ENCODE measurements at places on chromosomes 2 and 18.

DNA sequence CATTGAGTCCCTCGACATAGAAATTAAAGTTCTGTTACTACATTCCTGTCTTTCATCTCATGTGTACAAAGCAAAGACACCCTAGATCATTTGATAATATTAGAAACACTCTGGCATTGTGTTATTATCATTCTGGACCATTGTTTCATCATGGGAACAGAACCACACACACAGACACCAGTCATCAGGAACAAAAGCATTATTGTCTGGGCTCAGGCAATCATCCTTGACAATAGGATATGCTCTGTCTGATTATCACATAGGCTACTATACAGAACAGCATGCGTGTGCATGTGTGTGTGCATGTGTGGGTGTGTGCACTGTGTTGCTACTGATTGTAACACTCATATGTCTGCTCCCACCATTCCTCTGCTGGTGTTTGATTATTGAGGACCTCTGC is 242.5 kb downstream of the SH3BP4 start:
- no peak for DNase-seq

DNA sequence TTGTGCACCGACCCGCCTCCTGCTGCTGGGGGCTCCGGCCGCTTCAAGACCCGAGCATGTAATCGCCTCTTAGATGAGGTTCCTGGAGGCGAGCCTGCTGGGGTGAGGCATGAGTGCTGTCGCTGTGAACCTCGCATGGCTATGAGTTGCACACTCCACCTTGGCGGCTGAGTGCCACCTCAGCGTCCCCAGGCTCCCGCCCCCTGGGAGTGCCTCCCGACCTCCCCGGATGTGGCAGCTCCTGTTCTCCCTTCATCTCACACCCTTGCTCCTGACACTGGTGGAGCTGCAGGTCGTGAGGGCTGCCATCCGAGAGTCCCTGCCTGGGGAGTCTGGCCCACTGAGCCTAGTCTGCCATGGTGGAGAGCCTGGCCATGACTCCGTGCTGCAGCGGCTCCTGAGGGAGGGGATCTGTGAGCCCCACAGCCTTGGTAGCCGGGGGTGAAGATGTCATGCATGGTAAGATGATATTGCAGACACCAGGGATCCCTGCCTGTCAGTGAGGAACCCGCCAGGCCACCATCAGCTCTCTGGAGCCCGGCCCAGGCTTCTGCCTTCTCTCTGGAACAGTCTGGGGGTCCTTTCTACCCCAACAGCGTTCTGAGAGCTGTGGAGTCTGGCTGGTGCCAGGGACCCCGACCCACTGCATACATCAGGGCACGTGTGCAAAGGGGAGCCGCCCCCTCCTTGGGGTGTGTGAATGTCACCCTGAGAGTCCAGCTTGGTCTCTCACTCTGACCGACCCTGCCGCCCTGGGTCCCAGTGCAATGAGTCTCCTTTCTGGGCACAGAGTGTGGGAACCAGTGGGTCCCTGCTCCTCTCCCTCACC is 61.6 kb upstream of the HS6ST1 start:
- no peak for DNase-seq

DNA sequence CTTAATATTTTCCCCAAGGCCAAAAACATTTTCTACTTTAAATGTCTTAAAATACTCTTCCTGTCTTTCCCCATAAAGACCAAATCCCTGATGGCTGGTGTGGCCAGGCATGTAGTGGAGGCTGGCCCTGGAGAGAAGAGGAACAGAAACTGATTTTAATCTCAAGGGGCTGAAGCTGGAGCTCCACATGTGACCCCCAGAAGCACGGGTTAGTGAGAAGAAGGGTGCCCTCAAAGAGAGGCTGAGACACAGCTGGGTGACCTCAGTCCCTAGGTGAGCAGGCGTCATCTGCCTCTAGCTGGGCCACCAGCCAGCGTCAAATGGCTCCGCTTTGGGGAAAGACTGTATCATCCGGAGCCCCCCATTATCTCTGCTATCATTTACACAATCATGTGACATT is 19.3 kb upstream of the TMEM18 start:
- no peak for DNase-seq

GRCh38 chr2:11865805-11866204 is 119.4 kb downstream of the LPIN1 start:
- DNase-seq: no peak

- DNase-seq: no peak
Measured at GRCh38 chr2:35978218-35978617, 377.4 kb upstream of the CRIM1 start.

GRCh38 chr2:240401308-240401707 is 34.2 kb upstream of the GPC1 start:
- DNase-seq: no peak

DNA sequence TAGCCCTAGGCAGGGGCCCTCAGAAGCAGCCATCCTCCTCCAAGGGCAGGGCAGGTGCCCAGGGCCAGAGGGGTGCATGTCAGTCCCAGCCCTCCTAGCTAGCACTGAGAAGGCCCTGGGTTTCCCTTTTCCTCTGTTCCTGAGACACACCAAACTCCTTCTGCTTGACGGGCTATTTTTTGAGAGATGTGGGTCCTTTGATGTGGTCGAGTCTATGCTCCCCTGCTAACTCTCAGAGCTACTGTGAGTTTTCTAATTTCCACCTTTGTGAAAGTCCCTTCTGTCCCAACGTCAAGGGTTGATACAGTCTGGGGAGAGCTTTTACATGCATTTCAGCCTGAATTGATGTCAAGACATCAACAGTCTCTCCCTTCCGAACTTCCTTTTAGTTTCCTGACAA is 51.4 kb downstream of the TRPM8 start:
- DNase-seq: no peak

GRCh38 chr2:20745924-20746555 is 76.9 kb downstream of the LDAH start:
- DNase-seq: no peak

- no peak for DNase-seq
Measured at GRCh38 chr2:106020032-106020431, 174.1 kb downstream of the UXS1 start.

GRCh38 chr2:195613922-195614321 is 43.1 kb upstream of the SLC39A10 start:
- DNase-seq: no peak

DNA sequence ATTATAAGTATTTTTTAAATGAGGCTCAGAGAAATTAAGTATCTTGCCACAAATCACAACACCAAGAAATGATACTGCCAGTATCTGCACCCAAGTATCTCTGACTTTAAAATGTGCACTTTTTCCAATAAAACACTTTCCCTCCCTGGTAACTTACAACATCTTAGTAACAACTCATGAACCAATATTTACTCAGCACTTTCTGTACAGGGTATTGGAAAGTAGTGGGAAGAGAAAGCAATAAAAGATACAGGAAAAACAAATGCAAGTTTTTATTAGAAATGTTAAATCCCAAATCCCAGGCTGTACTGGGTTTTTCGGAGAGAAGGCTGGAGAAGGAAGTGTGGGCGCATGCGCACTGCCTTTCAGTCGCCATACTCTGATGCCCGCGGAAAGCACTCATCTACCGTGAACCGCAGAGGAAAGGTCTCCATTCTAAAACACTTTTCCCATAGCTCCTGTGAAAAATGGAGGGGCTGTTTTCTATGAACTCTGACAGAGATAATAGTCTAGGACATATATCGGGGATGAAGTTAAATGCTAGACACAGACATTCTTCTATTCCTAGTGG is 52.1 kb downstream of the L3MBTL4 start:
- DNase-seq: no peak

GRCh38 chr2:86621280-86621943 is 2.3 kb downstream of the RNF103 start:
- DNase-seq: no peak

DNA sequence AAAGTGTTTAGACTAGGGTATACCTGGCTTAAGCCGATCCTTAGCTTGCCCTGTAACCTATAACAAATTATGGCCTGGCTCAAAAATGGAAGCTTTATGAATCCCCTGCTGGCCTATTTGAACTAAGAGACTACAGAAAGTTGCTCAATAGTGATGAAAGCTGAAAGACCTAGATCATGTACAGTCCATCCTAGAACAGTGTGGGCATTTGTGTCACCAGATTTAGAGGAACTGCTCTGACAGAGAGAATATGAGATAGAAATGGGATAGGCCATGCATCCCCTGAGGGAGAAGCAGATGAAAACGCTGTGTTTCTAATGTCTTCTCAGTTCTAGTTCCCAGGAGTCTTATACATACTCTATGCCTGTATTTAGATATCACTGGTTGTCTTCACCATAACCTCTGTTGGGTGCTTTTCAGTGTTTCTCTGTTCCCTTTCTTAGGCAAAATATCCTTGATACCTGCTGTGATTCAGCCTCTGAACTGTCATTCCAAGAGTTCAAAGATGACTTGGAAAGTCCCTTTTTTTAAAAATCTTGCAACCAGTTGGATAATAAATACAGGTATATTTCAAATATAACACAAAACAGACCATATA is 246.9 kb upstream of the SLC39A10 start:
- DNase-seq: no peak

DNA sequence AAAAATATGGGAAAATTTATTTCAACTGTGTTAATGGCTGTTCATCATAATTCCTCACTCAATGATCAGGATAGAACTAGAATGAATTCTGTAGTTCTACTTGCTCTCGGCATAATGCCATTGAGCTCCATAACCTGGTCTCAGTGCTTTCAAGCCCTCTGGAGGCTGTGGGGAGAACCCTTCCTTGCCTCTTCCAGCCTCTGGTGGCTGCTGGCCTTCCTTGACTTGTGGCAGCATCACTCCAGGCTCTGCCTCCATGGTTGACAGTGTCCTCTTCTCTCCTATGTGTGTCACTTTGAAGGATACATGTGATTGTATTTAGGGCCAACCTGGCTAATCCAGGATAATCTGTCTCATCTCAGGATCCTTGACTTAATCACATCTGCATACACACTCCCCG is 26.9 kb upstream of the CABYR start:
- no peak for DNase-seq

GRCh38 chr2:47422016-47422415 is 19.1 kb downstream of the MSH2 start:
- DNase-seq: no peak
